ENCODE measurements at places on chromosomes 2 and 18. TPM values are rescaled to one million over a fixed set of nuclear protein-coding genes. Genes with fewer than 3 reads are reported as not detected.

The PAIP2B gene
- 0.55 TPM for total RNA-seq

The IL1RN gene
- total RNA-seq, result not detected

The COLEC12 gene
- total RNA-seq, result 113 TPM

The RTKN gene
- 22.1 TPM for total RNA-seq

Measured in osteocyte (in vitro differentiated cells).